ENCODE measurements at places on chromosomes 7 and 10. TPM values are rescaled to one million over a fixed set of nuclear protein-coding genes. Genes with fewer than 3 reads are reported as not detected.

DNA sequence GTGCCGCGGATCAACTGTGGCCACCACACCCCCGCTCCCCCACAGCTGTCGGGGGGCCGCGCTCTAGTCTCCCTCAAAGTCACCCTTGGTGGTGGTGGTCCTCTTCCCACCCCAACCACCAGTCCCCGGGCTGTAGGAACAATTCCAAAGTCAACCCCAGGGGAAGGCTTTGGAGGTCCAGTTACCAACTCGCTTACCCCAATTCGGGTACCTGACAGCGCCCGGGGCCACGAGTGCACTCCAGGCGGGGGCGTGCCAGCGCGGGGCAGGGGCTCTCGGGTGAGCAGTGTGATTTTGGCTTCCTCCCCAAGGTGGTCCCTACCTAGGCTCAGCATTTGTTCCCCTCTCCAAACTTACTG, 584 bp upstream of the ZMIZ1 start:
- no peak for DNase-seq

DNA sequence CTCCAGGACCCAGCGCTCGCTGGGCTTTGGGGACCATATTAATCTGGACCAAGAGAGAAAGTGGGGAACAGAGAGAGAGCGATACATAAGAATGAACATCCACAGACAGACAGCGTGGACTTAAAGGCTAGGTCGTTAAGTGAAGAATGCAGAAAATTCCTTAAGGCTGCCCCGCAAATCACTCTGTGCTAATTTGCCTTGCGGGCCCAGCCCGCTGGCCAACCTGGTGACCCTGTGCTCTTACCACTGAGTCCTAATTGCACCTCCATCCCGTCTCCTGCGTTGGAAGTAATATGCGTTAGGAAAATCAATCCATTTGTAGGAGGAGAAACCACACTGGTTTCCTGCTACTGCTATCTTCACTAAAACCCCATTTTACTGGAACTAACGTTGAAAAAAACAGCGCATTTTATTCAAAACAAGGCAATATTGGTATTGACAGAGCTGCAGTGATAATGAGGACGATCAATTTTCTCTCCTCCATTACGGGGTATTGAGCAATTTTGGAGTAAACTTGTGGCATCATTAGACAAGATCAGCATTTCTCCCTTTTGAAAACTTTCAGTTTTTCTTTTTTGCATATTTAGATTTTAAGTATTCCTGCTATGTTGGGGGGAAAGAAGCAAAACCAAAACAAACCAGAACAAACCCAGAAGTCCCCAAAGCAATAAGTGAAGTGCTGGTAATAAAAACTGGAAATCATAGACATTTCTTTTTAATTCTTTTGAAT, 85.2 kb downstream of the WDFY4 start:
- no peak for DNase-seq

DNA sequence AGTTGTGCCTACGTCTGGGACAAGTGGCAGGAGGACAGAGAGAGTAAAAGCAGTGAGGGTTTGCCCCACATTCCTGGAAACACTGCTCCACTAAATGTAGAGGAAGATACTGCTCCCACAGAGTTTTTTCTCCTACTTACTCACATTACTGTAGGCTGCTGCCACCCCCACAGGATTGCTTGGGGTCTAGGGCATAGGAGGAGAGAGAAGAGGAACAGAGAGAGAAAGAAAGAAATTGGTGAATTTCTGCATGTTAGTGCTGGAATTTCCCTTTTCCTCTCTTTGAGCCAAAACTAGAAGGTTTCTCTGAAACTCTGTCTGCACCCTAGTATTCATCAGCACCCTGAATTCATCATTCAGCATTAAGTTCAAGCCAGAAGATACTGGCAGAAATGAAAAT, 397.9 kb downstream of the INHBA start:
- no peak for DNase-seq

DNA sequence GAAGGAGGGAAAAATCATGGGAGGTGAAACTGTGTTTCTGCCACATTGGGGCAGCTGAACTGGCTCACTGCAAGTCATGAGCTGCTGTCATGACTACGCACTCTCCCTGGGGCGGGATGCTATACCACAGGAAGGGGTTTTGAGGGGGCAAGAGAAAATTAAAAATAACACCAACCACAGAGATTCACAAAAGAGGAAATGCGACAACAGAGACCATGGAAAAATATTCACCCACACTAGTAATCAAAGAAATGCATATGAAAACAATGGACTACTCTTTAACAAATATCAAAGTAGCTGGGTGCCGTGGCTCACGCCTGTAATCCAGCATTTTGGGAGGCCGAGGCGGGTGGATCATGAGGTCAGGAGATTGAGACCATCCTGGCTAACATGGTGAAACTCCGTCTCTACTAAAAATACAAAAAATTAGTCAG, 65.2 kb upstream of the TM9SF3 start:
- DNase-seq: no peak

GRCh38 chr7:72751978-72752377, 76.0 kb downstream of the TYW1B start:
- DNase-seq: no peak

Gene PAX4
- total RNA-seq: not detected

Gene CRHR2
- total RNA-seq: not detected

DNA sequence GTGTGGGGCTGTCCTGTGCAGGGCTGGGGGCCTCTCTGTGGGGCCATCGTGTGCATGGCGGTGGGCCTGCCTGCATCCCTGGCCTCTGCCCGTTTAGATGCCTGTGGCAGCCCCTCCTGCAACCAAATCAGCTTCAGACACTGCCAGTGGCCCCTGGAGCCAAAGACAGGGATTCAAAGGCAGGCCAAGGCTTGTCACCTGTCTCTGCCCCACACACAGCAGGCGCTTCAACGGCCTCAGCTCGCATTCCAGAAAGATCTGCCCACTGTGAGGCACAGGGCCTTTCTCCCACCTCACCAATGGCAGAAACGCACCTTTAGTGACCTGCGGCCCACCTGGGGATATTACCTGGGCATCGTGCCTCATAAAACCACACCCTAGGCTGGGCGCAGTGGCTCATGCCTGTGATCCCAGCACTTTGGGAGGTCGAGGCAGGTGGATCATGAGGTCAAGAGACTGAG, 46.0 kb downstream of the INSIG1 start:
- no peak for DNase-seq

Gene UNCX
- total RNA-seq: not detected

DNA sequence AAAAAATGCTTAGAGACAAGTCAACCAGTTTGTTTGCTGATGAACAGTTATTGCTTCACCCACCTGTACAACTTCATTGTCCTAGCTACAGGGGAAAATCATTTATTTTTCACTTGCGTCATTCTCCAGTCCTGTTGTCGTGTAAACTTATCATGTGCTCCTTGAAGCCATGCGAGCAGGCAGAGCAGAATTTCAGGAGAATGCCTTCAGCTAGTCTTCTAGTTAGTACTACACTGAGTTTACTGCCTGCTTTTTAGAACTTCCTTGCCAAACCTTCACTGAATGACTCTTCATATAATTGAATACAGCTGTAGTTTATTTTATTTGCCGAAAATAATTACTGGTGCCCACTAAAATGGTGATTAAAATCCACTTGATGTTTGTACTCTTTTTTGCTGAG, 15.6 kb downstream of the RPA3 start:
- no peak for DNase-seq

Gene LIPN
- total RNA-seq: not detected

GRCh38 chr7:90764848-90765570, 168.9 kb downstream of the CDK14 start:
- DNase-seq: no peak

DNA sequence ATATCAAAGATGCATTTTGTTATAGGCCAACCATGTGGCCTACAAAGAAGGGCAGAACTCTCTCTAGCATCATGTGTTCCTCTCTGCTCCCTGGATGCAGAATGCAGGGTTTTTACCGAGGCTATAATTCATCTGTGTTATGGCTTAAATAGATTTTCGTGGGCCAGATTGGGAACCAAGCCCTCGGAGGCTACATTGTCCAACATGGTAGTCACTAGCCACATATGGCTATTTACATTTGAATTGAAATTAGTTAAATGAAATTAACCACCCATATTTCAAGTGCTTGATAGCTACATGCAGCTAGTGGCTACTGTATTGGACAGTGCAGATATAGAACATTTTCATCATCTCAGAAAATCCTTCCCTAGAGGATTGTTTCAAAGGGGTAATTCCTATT, 2.8 kb downstream of the PLCE1 start:
- no peak for DNase-seq

Gene ITGA8
- total RNA-seq: 2.1 TPM

Gene EFCAB10
- total RNA-seq: not detected

Gene ACTL6B
- total RNA-seq: not detected

GRCh38 chr7:16905300-16906044, 23.7 kb upstream of the AGR3 start:
- DNase-seq: no peak

Gene MCM7
- 55.0 TPM for total RNA-seq

Gene SLIT1
- not detected for total RNA-seq

Gene HYAL4
- total RNA-seq: not detected

Gene GCK
- 0.41 TPM for total RNA-seq
